NCI-H1092 treated with DMSO at 0.1 percent for 48 hours (cell line): ENCODE measurements at places on chromosomes 2 and 18.
A peak's percentile ranks its signal among the peaks of the same experiment; 100 is the strongest.

DNA sequence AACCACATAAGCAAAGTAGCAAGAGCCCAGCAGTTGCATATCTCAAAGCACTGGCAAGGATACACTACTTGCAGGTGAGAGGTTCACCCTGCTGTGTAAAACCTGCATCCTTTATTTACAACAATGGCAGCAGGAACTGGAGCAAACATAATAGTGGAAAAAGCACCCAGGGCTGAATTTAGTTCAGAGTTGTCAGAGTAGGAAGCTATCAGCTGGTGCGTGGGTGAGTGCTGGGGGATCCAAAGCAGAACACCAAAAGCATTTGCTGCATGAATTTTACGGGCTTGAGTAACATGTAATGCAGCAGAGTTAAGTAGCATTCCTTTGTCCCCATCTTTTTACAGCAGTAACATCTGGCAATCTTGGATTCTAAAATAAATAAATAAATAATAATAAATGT is 73.5 kb upstream of the SRD5A2 start:
- no peak for DNase-seq

- no peak for DNase-seq
Observed at GRCh38 chr18:10033016-10033399, 119.2 kb downstream of the VAPA start.

DNA sequence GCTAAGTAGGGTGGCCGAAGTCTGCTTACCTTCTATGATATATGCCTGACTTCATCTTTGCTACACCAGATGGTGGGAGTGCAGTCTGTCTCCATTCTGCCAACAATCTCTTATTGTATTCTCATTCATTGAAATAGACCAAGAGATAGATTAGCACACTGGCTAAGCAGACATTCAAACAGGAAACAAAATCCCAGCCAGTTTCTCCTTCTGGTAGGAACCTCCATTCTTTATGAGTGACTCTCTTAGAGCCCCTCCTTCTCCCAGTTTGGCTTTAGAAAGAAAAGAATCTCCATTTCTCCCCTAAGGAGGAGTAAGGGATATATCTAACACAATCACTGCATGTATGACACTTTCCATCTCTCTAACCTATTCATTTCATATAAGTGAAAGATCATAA is 118.9 kb upstream of the COL5A2 start:
- no peak for DNase-seq

GRCh38 chr2:181105562-181105961 is 125.2 kb downstream of the UBE2E3 start:
- no peak for DNase-seq

DNA sequence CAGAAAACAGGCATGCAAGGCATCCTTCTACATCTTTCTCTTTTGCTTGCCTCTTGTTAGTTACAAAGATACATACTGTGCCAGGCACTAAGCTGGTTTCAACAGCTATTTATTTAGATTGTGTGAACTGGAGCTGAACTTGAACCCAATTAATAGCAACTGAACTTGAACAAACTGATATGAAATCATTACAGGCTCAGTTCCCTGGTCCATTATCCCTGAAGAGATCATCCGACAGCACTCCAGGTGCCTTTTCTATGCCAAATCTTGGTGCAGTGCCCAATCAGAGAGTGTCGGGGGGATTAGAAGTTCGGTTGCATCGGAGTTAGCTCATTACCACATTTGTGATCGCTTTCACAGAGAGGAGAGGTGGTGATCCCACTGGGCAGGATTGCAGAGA is 477.6 kb downstream of the PARD3B start:
- DNase-seq = peak; percentile 78

DNA sequence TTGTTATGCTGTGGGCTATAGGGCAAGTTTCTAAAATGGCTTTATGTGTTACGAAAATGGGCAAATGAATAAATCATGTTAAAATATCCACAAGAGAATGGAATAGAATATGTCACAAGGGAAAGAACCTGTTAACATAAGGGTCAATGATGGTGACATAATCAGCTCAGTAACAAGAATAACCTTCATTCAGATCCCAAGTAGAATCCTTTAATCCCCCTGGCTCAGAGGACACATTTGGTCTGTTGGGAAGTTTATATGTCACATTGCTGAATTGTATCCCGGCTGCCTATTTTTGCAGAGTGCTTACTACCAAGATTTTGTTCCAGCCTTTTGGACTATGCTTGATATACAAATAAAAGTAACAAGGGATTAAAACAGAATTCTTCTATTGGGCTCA is 13.1 kb upstream of the LGALSL start:
- no peak for DNase-seq

- no peak for DNase-seq
Observed at GRCh38 chr2:122101319-122101718, 345.9 kb downstream of the TSN start.

DNA sequence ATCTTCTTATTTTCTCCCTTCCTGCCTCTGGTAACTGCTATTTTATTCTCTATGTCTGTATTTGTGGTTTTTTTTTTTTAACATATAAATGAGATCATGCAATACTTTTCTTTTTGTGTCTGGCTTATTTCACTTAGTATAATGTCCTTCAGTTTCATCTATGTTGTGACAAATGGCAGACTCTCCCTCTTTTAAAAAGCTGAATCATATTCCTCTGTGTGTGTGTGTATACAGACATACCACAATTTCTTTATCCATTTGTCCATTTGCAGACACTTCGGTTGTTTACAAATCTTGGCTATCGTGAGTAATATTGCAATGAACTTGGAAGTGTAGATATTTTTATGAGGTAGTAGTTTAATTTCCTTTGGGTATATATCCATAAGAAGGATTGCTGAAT is 7.0 kb downstream of the GTF2A1L start:
- no peak for DNase-seq

- no peak for DNase-seq
Observed at GRCh38 chr2:239195992-239196391, 204.8 kb downstream of the HDAC4 start.
